Endodermal cell (in vitro differentiated cells): ENCODE measurements at places on chromosomes 5 and 9. TPM values are rescaled to one million over a fixed set of nuclear protein-coding genes. Genes with fewer than 3 reads are reported as not detected.

DNA sequence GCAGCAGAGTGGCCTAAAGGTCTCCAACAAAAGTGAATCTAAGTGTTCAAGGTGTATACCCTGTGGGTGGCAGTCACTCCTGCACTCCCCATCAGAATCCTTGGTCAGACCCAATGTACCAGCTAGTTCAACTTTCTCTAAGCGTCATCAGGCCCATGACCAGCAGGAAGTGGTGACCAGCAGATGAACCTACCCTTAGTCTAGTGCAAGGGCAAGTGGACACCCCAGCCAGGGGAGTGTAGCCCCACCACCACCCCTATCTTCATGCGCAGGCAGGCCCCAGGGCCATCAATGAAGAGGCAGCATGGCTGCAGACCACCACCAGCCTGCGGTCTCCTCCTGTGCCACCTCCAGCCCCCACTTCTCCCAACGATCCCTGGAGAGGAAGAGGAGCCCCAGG lies 213.1 kb downstream of the AGTPBP1 start:
- no peaks in the 10 kb centered on the region for H3K36me3 ChIP-seq
- H3K27ac ChIP-seq = no peak overlapping the region
- H3K4me3 ChIP-seq = no peak overlapping the region
- H3K4me1 ChIP-seq = no peaks in the 10 kb centered on the region
- no peaks in the 10 kb centered on the region for H3K27me3 ChIP-seq

SMIM33 gene
- not detected in 2 replicates for total RNA-seq

DNA sequence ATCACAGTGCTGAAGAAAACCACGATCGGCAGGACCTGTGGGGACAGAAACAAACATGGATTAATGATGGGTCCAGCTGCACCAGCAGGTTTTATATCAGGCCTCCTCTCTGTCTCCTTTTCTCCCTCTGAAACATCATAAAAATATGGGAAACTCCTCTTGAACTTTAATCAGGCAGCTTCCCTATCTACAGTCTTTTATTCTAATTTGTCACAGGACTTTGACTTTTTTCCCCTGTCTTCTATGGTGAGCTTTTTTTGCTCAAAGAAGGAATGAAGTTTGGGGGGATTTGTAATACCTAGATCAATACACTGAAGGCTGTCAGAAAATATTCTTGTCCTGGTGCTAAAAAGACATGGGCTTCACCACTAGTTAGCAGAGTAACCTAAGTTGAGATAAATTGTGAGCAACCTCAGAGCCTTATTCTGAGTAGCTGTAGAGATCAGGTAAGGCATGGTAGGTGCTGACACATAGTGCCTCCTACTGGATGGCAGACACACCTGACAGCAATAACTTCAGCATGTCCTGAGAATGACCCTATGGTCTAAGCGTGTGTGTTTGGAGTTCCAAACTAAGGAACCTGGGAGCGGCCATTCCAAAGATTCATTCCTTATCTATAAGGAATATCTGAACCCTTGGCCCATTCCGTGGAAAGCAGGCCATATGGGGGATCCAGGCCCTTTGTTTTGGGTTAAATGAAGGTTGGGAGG lies 46.2 kb downstream of the SLC28A3 start:
- H3K4me1 ChIP-seq = no peaks in the 10 kb centered on the region
- DNase-seq = peak; percentile 68
- H3K27ac ChIP-seq = no peak overlapping the region
- no peaks in the 10 kb centered on the region for H3K27me3 ChIP-seq

TAF11L10 gene
- not detected in 2 replicates for total RNA-seq

DNA sequence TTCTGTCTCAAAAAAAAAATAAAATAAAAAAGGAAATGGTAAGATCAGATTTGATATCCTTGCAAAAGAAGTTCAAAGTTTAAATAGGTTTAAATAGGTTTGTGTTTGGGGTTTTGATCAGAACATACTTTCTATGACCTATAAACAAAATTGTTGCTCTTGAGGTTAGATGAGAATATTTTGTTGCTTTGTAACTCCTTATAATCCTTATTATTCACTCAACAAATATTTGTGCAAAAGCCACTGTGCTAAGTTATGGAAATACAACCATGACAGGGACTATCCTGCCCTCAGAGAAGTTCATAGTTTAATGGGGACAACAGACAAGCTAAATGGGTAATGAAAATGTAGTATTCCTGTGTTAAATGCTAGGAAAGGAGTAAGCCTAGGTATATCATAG lies 71.5 kb downstream of the INVS start:
- no peak overlapping the region for H3K4me3 ChIP-seq
- no peak overlapping the region for H3K27ac ChIP-seq
- peaks cover 7% of the 10 kb centered on the region for H3K36me3 ChIP-seq
- no peak for DNase-seq

DNM1 gene
- 40.6 and 55.8 TPM in 2 replicates for total RNA-seq

DNA sequence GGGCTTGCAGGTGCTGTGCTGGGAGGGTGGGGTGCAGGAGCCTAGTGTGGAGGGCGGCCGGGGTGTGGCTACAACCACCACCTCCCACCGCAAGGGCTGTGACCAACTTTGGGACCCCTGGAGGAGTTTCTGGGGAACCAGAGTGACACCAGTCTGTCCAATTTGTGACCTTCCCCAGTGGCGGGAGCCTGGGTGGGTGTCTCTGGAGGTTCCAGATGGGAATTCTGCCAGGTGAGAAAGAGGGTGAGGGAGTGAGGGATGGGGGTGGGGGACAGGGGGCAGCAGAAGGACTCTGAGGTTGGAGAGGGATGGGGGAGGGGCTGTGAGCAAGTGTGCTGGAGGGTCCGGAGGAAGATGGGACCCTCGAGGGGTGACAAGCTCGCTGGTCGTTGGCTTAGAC lies 4.2 kb upstream of the CACNA1B start:
- H3K36me3 ChIP-seq = no peaks in the 10 kb centered on the region
- H3K27ac ChIP-seq = no peak overlapping the region
- DNase-seq = no peak
- H3K4me1 ChIP-seq = no peaks in the 10 kb centered on the region
- peaks cover 10% of the 10 kb centered on the region for H3K27me3 ChIP-seq

GRCh38 chr9:115764645-115765044 lies 388.9 kb upstream of the PAPPA start:
- H3K4me3 ChIP-seq = no peak overlapping the region
- H3K27me3 ChIP-seq = no peaks in the 10 kb centered on the region
- H3K27ac ChIP-seq = no peak overlapping the region
- H3K4me1 ChIP-seq = no peaks in the 10 kb centered on the region

GRCh38 chr5:5145651-5146529 lies 5.8 kb downstream of the ADAMTS16 start:
- DNase-seq = no peak
- no peak overlapping the region for H3K27ac ChIP-seq
- H3K4me1 ChIP-seq = no peaks in the 10 kb centered on the region
- H3K27me3 ChIP-seq = peaks cover 8% of the 10 kb centered on the region

- H3K4me3 ChIP-seq = no peak overlapping the region
- no peak for DNase-seq
- no peaks in the 10 kb centered on the region for H3K4me1 ChIP-seq
- H3K27ac ChIP-seq = no peak overlapping the region
- H3K27me3 ChIP-seq = no peaks in the 10 kb centered on the region
Observed at GRCh38 chr9:89032173-89032572, 40.9 kb downstream of the S1PR3 start.

DNA sequence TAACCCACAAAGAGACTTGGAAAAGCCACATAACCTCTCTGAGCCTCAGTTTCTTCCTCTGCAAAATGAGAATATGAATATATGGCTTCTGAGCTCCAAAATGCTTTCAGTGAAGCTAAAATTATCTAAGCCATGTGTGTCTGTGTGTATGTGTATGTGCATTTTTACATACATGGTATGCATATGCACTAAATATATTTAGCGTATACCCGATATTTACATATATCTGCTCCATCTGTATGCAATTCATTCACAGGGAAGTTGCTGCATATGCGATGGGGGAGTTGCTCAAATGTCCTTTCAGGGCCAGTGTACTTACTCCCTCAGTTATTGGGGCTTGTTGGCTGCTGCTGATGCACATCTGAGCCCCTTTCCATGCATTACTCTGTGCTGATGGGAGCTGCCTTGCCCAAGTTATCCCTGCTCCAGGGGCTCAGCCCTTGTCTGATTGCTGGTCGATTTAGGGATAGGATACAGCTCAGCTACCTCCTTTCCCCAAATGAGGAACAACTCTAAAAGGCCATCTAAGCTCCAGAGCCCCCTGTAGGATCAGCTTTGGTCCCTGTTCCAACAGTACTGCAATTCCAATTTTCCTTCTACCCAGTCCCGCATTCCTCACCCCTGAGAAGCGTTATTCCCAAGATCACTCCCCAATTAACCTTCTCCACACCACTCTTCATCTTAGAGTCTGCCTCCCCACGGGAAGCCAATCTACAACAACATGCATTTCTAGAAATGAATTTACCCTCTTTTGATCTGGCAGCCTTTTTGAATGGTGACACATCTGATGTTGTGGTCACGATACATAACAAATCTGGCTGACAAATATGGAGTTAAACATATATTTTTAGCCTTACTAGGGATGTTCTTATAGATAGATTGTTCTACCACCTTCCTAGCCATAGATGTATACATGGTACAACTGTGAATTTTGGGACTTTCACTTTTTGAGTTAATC lies 15.9 kb downstream of the RHOBTB3 start:
- peak overlapping the region; percentile 66 for H3K4me3 ChIP-seq
- peaks cover 93% of the 10 kb centered on the region for H3K36me3 ChIP-seq
- H3K4me1 ChIP-seq = peaks cover 1% of the 10 kb centered on the region
- H3K27ac ChIP-seq = no peak overlapping the region
- DNase-seq = no peak
- H3K27me3 ChIP-seq = no peaks in the 10 kb centered on the region

- H3K27ac ChIP-seq = no peak overlapping the region
- H3K27me3 ChIP-seq = no peaks in the 10 kb centered on the region
- peaks cover 27% of the 10 kb centered on the region for H3K36me3 ChIP-seq
- H3K4me1 ChIP-seq = no peaks in the 10 kb centered on the region
- no peak overlapping the region for H3K4me3 ChIP-seq
Observed at GRCh38 chr9:33458444-33458843, 11.1 kb upstream of the AQP3 start.

DNA sequence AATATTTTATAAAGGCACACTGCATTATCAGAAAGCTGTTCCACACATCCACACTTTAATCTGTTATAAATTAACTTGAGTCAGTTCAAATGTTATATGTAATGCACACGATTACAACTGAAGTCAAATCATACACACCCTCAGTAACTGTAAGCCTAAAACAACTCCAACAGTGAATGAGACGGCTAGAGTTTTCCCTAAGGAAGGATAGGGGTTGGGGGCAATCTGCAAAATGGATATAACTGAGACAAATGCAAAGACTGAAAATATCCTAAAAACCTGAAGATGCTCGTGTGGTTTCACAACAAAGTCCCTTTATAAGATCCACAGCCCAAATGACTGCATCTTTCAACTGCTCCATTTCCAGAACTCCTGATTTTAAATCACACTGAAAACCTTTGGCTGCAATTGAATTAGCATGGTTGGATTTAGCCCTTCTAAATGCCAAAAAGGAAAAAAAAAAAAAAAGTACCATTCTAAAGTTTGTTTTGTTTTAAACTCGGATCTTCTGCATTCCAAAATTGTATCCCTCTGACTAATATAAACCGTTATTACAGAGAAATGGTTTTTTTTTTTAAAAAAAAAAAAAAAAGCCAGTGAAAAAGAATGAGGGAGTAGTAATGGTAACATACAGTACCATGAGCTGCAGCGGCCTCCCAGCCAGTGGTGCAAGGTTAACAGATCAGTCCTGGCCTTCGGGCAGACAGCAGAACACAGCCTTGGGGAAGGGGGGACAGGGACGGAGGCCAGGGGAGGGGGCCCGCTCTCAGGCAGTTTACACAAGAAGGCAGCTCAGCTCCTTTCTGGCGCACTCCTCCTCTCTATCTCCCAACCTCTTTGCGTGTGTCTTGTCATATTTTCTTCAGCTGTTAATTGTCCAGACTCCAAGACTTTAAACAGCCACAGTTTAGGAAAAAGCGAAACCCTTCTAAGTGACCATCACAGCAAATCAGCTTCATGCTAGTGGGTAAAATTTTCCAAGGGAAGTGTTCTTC lies 166.1 kb downstream of the BNC2 start:
- H3K4me3 ChIP-seq = no peak overlapping the region
- no peaks in the 10 kb centered on the region for H3K36me3 ChIP-seq
- H3K4me1 ChIP-seq = peaks cover 6% of the 10 kb centered on the region
- peak overlapping the region; percentile 67 for H3K27ac ChIP-seq
- peak; percentile 73 for DNase-seq
- H3K27me3 ChIP-seq = no peaks in the 10 kb centered on the region

GRCh38 chr9:135078361-135078821 lies 9.1 kb upstream of the OLFM1 start:
- no peak overlapping the region for H3K27ac ChIP-seq
- H3K4me3 ChIP-seq = no peak overlapping the region
- peaks cover 23% of the 10 kb centered on the region for H3K27me3 ChIP-seq
- no peaks in the 10 kb centered on the region for H3K4me1 ChIP-seq
- no peaks in the 10 kb centered on the region for H3K36me3 ChIP-seq

ARHGEF39 gene
- total RNA-seq = 21.4 and 22.1 TPM in 2 replicates
